ENCODE measurements at places on chromosomes 6 and 20.

DNA sequence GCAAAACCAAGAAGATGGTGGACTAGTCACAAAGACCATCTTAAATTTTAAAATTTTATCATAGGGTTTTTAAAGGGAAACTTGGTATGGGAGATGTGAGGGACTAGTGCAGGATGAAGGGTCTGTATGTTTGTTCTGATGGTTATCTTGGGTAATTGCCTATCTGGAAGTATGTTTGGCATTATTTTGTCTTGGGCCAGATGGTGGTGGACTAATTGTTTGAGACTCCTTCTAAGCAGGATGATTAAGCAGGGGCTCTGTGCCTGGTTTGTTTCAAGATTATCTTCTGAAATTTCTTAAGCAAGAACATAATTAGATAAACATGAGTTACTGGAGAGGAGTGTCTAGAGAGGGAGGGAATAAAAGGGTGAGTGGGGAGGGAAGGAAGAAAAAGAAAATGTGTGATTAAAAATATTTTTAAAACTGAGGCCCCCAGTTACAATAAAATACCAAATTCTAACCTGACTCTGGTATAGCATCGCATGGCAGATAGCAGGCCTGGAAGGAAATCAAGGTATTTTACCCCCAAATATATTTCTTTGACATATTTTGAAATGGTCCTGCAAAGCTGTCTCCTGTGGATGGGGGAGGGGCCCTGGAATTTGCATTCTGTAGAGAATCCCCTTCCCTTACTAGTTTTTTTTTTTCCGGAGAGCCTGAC lies 49.9 kb upstream of the FAM184A start:
- DNase-seq, result no peak

GRCh38 chr20:59512651-59513050 lies 91.7 kb upstream of the PHACTR3 start:
- no peak for DNase-seq

DNA sequence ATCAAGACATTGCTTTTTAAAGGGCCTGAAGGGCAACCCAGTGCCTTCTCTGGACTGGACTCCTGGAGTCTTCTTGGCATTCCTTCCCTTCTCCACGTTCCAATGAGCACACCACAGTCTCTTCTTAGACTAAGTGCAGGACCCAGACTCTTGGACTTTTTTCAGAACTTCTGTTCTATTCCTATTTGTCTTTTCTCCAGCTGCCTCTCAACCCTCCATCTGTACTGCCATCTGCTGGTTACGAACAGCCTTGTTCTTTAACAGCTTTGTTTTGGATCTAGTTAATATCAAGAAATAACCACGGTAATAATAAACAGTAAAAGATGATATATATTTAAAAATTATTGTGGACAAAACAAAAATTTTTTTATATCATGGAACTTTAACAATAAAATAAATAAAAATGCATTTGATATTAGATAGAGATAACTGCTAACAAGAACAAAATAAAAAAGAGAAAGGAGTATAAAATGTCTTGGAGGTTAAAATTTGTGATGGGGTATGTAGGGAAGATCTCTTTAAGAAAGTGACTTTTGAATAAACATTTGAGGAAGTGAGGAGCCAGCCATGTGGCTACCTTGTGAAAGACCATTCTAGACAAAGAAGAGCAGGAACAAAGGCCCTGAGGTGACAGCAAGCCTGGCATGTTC lies 105.1 kb upstream of the HCRTR2 start:
- peak; percentile 84 for DNase-seq

GRCh38 chr6:118207947-118208346 lies 300.9 kb downstream of the SLC35F1 start:
- no peak for DNase-seq

- no peak for DNase-seq
Observed at GRCh38 chr20:62364911-62365736, 2.0 kb downstream of the LAMA5 start.

DNA sequence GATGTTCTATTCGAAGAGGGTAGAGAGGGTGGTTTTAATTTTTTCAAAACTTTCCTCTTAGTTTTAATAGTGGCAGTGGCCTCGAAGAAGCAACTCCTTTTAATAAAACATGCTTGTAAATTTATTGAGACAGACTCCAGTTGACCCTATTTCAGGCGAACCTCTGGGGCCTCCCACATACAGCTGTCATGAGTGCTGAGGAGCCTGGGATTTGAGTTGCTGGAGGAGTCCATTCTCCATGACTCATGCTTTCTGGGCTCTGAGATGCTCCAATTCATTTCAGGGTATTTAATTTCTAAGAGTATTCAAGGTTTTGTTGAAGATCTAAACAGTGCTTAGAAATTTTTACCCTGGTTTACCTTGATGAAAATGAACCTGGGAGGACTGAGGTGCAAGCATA lies 580.4 kb downstream of the CBLN4 start:
- DNase-seq, result no peak

DNA sequence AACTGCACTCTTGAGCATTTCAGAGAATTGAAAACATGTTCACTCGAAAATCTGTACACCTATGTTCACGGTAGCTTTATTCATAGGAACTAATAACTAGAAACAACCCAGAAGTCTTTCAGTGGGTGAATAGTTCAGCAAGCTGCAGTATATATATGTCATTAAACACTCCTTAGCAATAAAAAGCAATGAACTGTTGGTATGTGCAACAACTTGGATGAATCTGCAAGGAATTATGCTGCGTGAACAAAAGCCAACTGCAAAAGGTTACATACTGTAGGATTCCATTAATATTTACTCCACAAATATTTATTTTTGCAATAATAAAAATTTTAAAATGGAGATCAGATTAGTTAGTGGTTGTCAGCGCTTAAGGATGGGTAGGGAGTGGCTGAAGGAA lies 22.1 kb upstream of the FKBP1A start:
- DNase-seq, result no peak

DNA sequence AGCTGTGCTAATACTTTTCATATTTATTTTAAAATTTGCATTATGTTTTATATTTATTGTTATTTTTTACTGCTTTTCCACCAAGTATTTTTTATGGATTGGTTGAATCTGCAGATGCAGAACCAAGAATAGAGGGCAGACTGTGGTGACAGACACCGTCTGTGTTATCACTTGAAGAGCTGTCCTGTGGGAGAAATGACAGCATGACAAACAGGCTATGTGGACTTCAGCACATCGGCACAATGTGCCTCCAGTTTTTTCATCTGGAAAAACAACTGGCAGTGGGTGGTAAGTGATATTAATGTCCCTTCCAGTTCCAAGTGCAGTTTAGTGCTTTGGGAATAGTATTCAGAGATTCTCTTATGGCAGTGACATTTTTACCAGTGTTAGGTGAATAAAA lies 492.9 kb downstream of the PRKN start:
- DNase-seq, result no peak

- no peak for DNase-seq
Observed at GRCh38 chr6:14876778-14877613, 368.9 kb upstream of the JARID2 start.

GRCh38 chr6:145044641-145045246 lies 690.6 kb downstream of the EPM2A start:
- DNase-seq, result no peak

- no peak for DNase-seq
Observed at GRCh38 chr6:89353702-89354392, 1.3 kb upstream of the UBE2J1 start.

DNA sequence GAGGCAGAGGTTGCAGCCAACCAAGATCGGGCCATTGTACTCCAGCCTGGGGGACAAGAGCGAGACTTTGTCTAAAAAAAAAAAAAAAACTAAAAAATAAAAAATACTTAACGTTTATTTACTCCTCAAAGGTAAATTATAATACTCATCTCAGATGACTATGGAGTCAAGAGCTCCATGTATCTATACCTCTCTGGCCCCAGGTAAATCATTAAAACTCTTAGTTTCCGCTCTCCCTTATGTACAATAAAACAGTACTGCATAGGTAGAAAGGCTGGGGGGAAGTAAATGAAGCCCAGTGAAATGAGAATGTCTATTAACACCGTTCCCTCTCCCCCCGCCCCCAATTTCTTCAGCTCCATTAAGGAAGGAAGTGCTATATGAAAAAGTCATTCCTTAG lies 1.2 kb downstream of the SRSF12 start:
- DNase-seq, result no peak

Data from NCI-H446 (cell line).